Lung microvascular endothelial cell (primary cell): ENCODE measurements at places on chromosomes 5 and 9. TPM values are rescaled to one million over a fixed set of nuclear protein-coding genes. Genes with fewer than 3 reads are reported as not detected.

GRCh38 chr5:11305245-11305644 is 544.2 kb upstream of the DAP start:
- DNase-seq, result no peak

- DNase-seq, result no peak
These were observed 39.9 kb downstream of the CRB2 start for GRCh38 chr9:123395689-123396511.

- no peak for DNase-seq
These were observed 15.6 kb downstream of the PRDM9 start for GRCh38 chr5:23523031-23523430.

GRCh38 chr5:140480310-140481014 is 67.0 kb upstream of the EIF4EBP3 start:
- no peak for DNase-seq

- DNase-seq, result no peak
These were observed 188.3 kb downstream of the AGTPBP1 start for GRCh38 chr9:85553475-85553874.

GRCh38 chr5:53597894-53598293 is 37.5 kb downstream of the NDUFS4 start:
- no peak for DNase-seq

DNA sequence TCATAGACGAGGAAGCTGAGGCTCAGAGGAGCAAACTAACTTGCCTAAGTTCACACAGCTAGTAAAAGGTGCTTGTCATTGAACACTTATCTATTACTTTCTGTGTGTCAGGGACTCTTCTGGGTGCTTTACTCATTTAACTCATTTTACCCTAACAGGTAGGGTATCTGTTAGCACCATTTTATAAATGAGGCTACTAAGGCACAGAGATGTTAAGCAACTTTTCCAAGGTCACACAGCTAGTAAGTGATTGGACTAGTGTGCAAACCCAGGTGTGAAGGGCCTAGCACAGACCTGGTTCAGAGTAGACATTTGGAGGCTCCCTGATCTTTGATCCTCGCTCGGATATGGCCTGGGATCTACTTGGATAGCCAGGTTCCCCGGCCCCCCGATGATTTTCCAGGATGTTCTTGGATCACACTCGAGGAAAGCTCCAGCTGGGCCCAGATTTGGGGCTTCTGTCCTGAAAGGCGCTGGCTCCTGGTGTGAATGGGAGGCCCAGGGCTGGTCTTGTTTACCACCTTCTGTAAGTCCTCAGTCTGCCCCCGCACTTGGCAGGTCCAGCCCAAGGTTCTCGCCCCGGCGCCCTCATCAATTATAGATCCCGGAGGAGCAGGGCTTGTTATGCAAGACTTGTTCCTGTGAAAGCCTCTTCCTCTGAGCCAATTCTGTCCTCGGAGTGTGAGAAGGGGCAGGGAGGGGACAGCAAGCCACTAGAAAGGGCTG is 37.5 kb downstream of the GSN start:
- no peak for DNase-seq

The PIP5K1B gene
- under 0.01 TPM in 1 of 2 replicates, not detected in the other for total RNA-seq

The WDR36 gene
- 28.5 and 38.3 TPM in 2 replicates for total RNA-seq

The ZNF483 gene
- 1.1 and 1.6 TPM in 2 replicates for total RNA-seq

The MOB3B gene
- 0.65 and 0.99 TPM in 2 replicates for total RNA-seq

The FBXW11 gene
- total RNA-seq, result 49.0 and 61.5 TPM in 2 replicates

The PCDHA11 gene
- total RNA-seq, result under 0.01 and 0.20 TPM in 2 replicates
